K562 (cell line): ENCODE measurements at places on chromosomes 3 and 15.

DNA sequence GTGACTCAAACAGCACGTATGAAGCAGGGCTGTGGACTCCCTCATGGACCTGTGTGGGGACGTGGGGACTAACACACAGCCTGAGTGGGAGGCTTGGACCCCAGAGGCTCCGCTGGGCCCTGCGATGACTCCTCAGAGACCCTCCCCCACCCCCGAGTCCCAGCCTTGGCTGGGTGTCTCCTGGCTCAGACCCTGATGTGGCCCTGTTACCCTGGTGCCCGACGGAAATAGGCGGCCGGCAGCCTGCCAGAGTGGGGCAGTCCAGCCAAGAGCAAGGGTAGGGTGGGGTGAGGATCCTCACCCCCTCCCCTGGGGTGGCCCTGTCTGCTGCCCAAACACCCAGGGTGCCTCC is 15.3 kb downstream of the TNK2 start:
- DNase-seq = no peak

- DNase-seq = no peak
These were observed 77.0 kb upstream of the LARS2 start for GRCh38 chr3:45311327-45311726.

- no peak for DNase-seq
These were observed 107.9 kb downstream of the FMN1 start for GRCh38 chr15:33086500-33087121.

GRCh38 chr3:5645692-5646410 is 458.3 kb downstream of the EDEM1 start:
- DNase-seq = no peak

DNA sequence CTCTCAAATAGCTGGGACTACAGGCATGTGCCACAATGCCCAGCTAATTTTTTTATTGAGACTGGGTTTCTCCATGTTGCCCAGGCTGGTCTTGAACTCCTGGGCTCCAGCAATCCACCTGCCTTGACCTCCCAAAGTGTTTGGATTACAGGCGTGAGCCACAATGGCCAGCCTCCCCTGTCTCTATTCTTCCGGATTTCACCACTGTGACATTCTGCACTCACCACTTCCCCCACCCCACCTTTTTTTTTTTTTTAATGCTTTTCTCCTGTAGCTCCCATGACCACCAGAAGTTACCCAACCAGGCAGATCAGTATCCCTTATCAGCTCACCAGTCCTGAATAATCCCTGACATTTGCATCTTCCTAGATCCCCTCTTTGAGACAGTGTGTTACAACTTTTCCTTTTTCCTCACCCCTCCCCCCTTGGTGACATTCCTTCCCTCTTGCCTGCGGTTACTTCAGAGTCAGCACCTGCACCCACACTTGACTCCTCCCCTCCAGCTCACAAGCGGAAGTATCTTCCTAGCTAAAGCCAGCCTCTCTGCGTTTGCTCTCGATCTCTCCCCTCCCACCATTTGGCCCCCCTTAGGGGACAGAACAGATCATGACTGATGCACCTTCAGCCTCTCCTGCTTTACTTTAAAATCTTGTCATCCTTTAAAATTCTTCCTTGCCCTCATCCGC is 13.5 kb upstream of the ZNF592 start:
- DNase-seq = peak; percentile 80

DNA sequence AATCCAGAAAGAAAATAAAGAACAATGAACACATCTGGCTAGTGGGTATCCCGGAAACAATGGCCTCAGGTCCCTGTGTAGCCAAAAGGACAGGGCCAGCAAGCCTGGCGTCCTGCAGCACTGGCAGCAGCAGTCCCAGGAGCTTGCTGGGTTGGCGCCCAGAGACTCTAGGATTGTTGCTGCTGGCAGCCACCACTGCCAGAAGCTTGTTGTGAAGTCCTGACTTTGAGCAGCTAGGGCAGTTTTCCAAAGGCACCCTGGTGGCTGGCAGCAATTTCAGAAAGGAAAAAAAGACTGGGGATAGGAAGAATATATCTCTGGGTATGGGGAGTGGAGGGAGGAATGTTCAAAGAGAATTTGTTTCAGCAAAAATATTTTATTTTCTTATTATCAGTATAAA is 11.3 kb downstream of the SHQ1 start:
- no peak for DNase-seq

DNA sequence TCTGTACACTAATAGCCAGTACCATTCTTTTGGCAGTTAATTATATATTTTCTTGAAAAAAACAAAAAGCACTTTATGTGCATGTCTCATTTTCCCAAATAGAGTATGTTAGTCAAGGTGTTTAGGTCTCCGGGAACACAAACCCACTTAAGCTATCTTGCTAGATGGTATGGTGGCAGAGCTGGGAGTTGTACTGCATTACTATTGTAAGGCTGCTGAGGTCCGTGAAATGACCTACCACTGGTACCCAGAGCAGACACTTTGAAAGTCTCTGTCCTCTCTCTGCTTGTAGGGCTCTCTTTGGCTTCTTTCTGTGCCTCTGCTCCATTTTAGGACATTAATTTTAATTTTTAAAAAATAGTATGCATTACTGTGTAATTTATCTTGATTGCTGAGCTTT is 8.8 kb downstream of the TMOD3 start:
- no peak for DNase-seq

DNA sequence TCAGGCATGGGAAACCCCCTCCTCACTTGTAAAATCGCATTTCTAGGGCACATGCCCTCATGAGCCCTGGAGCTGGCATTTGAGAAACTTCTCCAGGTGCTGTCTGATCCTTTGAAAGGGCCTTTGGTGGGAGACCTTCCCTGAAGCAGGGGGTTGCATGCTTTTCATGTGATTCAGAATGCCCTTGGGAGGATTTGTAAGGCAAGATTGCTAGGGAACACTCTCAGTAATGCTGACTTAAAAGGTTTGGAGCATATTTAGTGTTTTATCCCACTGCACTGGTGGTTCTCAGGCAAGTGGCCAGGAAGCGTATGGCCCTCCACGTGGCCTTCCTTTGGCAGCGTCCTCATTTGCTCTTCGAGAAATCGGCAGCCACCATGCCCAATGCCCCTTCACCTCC is 164.1 kb downstream of the ARRDC4 start:
- no peak for DNase-seq

DNA sequence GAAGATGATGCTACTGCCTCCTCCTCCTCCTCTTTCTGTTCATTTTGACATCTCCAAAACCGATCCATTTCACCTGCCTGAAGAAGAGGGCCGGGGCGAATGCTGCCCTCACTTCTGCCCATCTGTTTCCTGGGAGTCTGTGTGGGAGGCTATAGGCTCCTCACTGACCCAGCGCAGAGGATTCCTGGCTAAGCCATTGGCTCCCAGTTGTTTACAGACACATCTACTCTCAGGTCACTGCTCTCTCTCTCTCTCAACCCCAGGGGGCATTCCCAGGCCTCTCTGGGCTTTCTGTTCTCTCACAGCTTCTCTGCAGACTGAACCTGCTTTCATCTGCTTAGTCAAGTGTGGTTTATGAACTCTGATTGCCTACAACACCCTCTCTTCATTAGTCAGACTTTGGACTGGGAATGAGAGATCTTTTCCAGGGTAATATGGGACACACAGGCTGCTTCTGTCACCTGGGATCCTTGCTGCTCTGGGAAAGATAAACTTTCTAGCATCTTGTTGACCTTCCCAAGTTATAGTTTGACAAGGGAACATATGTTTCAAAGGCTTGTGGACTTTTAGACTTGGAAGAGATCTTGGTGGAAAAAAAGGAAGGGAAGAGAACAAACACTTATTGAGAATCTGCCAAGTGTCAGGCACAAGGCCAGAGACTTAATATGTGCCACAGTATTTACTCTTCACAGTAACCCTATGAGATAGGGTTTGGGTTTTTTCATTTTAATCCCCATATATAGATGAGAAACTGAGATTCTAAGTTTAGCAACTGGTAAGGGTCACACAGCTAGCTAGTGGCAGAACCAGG is 30.2 kb upstream of the USP3 start:
- DNase-seq = no peak

GRCh38 chr3:43214616-43215015 is 71.7 kb upstream of the SNRK start:
- DNase-seq = no peak

- DNase-seq = no peak
These were observed 124.5 kb upstream of the PLXNA1 start for GRCh38 chr3:126858401-126858800.

DNA sequence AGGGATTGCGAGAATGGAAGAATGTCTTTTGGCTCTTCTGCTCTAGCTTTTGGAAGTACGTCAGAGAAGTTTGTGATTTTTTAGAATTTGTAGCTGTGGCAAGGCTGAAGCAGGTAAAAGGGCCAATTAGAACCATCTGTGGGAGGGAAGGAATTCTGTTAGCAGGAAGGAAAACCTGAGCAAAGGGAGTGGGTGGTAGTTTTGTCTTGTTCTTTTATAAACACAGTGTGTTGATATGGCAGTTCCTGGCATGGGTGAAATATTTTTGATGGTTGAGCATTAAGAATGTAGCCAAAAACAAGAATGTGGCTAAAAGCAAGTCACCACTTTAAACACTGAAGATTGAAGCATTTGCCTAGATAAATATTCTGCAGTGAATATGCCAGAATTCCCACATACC is 23.8 kb downstream of the DAG1 start:
- no peak for DNase-seq

GRCh38 chr3:168216851-168217250 is 121.1 kb upstream of the GOLIM4 start:
- DNase-seq = no peak

- DNase-seq = no peak
These were observed 82.1 kb downstream of the DUT start for GRCh38 chr15:48413304-48413703.

GRCh38 chr15:48361685-48362084 is 30.5 kb downstream of the DUT start:
- no peak for DNase-seq

- DNase-seq = no peak
These were observed 59.8 kb upstream of the MEX3B start for GRCh38 chr15:82105451-82106215.

- no peak for DNase-seq
These were observed 199.6 kb upstream of the EIF1B start for GRCh38 chr3:40109641-40110490.

GRCh38 chr3:121883507-121883906 is 10.7 kb upstream of the SLC15A2 start:
- DNase-seq = peak; percentile 10

- DNase-seq = no peak
These were observed 151.6 kb upstream of the CGNL1 start for GRCh38 chr15:57224664-57225063.

GRCh38 chr3:193665370-193665989 is 72.5 kb downstream of the OPA1 start:
- no peak for DNase-seq

DNA sequence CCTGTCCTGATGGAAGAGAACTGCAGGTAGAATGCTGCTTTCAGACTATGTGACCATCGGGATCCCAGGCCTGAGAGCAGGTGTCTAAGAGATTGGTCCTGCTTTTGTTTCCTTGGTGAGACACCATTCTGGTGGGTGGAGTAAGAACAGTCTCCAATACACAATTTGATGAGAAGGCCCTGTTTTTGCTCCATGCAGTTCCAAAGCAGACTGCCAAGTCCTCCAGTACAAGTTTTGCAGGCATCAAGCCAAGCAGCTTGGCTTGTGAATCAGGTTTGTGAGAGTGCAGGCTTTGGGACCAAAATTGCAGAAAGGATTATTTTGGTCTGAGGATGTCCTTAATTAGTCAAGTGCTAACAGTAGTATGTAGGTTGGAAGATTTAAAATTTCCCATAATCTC is 381.6 kb downstream of the FOXP1 start:
- DNase-seq = no peak

- DNase-seq = no peak
These were observed 272.0 kb downstream of the OCA2 start for GRCh38 chr15:27826902-27827714.

DNA sequence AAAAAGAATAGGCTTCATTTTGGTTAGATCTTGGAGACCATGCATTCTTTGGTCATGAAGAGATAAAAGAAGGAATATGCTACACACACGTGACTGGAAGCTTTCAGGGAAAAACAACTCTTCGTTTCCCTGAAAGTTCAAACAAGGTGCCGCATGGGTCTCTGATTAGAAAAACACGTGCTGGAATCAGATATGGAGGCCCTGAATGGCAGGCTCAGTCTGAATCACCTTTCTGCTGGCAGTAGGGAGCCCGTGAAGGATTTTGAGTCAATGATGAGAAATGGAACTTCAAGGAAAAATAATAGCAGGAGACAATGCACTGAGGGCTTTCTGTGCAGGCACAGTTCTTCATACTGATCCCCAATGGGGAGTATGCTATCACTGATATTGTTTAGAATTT is 99.8 kb upstream of the LRRN1 start:
- no peak for DNase-seq

DNA sequence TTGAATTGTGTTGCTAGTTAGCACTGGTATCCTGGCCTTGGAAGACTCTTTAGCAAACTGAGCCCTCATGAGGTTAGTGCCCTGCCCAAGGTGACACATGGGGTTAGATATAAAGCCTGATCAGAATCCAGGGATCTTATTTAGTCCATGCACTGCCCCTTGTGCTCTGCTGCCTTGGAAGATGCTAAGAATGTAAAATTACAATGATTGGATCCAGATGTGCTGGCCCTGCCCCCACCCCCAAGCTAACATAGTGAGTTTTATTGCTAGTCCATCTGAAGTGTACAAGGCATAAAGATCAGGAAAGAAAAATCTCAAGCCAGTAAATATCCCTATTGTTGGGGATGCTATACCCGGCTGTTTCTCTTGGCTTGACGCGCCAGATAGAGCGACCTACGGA is 248.1 kb upstream of the C2CD4B start:
- no peak for DNase-seq

DNA sequence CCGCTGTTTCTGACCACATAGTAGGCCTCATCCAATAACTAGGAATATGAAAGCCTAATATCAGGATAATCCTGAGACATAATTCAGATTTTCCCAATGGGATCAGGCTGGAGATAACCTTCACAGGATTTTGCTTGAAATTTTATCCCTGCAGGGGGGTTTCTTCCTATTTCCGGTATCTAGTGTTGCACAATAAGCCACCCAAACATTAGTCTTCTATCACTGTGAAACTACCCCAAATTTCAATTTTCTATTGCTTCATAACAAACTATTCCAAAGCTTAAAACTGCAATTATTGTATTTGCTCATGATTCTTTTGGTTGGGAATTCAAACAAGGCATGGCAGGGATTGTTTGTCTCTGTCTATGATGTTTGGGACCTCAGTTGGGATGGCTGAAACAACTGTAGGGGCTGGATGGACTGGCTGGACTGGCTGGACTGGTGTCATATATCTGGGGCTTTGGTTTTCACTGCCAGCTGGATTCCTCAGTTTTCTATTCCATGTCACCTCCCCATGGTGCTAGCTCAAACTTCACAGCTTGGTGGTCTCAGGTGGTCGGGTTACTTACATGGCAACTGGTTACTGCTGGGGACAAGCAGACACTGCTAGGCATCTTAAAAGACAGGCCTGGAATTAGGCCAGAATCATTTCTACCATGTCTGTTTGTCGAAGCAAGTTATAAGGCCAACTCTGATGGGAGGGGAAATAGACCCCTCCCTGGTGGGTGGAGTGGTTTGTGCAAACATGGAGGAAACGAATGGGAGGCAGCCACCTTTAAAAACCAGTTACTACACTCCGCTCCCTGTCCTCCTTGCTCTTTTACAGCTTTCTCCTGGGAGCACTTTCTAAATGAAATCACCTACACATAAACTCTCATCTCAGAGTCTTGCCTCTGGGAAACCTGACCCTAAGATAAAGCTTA is 88.2 kb upstream of the STT3B start:
- no peak for DNase-seq
